CD4-positive, alpha-beta T cell (primary cell): ENCODE measurements at places on chromosomes 13 and 19.

DNA sequence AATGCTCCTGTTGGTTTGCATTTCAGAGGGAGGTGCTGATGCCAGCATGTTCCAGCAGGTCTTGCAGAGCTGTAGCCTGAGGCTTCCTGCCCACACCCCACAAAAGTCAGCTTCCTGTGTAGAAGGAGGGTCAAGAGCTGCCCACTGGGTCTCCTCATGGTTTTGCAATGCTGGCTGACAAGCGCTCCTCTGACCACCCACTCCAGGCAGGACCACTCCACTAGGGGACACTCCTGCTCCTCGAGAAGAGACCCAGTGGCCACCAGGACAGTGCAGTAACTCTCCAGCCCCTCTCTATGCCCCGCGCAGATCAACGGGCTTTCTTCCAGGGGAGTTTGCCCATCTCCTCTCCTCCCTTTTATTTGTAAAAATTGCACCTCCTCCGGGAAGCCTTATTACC is 72.9 kb upstream of the UQCRFS1 start:
- DNase-seq: no peak

DNA sequence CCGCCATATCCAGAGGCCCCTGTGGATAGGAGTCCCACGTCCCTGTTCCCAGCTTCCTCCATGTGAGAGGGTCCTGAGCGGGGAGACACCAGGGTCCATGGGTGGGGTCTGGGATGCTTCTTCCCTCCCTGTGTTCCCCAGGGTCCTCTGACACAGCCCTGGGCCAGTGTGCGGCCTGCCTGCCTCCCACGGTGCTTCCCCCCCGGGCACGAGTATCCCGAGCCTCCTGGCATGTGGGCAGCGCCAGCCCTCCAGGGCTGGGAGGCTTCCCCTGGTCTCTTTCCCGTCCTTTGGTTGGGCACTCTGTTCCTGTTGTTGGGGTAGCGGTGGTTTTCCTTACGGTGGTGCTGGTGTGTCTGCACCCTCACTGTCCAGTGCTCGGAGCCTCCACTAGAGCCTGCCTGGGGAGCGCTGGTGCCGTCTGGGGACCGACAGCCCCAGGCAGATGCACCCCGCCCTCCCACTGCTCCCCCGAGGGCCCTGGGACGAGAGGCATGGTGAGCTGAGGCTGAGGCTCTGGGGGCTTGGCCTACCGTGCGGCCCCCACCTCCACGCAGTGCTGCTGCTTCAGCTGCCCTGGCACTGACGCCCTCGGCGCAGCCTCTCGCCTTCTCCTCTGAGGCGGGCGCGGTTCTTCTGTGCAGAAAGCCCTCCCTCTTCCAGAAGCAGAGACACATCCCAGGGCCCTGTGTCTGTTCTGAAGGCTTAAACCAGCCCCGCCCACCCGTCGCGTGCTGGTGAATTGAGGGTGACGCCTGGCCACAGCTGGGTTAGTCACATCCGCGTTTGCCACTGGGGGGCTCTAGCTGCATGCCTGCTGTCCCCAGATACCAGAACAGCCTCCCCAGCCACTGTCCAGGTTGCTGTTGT is 27.9 kb downstream of the PLEKHJ1 start:
- no peak for DNase-seq

GRCh38 chr19:31149441-31149941 is 199.7 kb downstream of the TSHZ3 start:
- no peak for DNase-seq

DNA sequence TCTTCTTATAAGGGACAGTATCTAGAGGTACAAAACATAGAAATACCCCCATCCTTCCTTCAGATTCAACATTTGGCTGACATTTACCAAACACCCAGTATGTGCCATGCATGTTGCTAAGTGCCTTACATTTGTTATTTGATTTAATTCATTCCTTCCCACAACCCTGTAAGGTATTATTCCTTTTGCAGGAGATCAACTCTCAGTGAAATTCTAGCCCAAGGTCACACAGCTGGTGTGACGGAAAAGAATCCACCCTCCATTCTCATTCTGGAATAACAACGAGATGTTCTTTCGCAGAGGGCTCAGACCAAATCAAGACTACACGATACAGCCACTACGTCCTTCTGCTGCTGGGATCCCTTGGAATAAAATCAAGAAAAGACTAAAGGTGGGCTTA is 67.8 kb downstream of the C13orf42 start:
- no peak for DNase-seq

- DNase-seq: peak; percentile 85
These were observed at the start of gene SAMD1 for GRCh38 chr19:14090509-14091080. Gene SAMD1 (minus strand): TSS chr19:14090751.

- no peak for DNase-seq
These were observed 15.4 kb downstream of the SHISA2 start for GRCh38 chr13:26036383-26036782.
